Activated gamma-delta T cell treated with anti-CD3 and anti-CD28 coated beads, Interleukin-2, amount 50 U/mL, for 16 hours (primary cell): ENCODE measurements at places on chromosomes 3 and 15.
A peak's percentile ranks its signal among the peaks of the same experiment; 100 is the strongest.

DNA sequence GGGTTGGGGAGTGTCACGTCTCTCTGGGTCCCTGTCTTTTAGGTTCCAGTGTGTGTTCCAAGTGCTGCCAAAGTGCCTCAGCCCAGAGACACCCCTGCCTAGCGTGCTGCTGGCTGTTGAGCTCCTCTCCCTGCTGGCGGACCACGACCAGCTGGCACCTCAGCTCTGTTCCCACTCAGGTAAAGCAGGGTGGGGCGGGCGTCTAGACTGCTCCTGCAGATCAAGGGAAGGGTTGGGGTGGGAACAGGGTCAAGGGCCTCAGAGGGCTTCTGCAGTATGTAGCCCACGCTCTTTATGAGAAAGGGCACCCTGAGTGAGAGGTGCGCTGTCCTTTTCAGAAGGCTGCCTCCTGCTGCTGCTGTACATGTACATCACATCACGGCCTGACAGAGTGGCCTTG, 17.2 kb downstream of the ATRIP start:
- DNase-seq = no peak

DNA sequence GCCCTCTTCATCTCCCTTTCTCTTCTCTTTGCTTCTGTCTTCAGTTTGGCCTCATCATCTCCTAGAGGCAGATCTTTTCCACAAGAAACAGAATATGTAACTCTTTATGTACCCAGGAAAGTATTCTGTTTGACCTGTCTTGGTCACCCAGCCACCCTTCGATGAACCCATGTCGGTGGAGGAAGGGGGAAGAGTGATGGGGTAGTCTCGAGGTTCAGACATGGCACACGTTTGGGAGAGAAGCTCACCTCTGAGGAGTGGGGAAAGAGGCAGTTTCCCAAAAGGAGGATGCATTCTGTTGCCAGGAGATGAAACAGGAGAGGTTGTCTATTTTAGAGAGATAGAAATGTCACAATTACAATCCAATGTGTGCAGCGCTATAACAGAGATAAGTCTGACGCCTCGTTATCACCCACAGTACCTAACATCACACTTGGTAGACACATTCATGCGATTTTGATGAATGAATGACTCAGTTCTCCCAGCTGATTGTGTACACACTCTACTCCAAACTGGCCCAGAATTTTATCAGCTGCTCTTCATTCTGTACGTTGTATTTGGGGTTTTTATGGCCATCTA, 722 bp upstream of the CCDC50 start:
- DNase-seq = peak; percentile 0

- DNase-seq = no peak
Measured at GRCh38 chr3:151873398-151873797, at the start of gene SUCNR1. SUCNR1 (plus strand) TSS chr3:151873643; CDS start chr3:151879893, 6,250 bp downstream.

- no peak for DNase-seq
Measured at GRCh38 chr15:79311901-79312553, 1.1 kb downstream of the TMED3 start.

DNA sequence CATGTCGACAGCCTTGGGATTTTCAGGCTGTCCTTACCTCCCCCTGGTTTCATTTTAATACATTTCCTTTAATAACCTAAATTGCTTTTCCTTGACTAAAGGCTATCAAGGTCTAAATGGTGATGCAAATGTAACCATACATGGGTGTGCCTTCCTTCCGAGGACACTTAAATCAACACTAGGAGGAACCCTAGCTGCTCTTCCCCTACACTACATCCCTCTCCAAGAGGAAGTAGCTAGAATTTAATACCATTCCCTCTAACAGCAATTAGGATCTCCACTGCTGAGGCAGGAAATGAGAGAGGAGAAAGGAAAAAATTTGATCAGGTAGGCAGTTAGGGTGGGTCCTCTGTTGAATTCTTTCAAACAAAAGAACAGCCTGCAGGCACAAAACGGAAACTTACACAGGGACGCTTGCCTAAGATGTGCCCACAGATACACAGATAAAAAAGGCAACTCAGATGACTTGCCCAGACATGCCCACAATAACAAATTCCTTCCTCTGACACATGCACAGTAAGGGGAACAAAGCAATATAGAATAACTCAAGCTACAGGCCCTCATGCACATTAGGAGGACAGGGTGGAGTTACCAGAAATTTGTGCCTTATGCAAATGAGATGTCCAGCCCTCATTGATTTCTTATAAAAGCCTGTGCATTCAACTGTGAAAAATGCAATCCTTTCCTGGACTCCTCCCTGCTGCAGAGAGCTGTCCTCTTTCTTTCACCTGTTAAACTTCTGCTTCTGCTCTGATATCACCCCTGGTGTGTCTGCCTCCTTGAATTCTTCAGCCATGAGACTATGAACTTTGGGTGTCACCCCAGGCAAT, 1024.4 kb upstream of the CADM2 start:
- DNase-seq = no peak

GRCh38 chr3:149415484-149415883, 38.0 kb upstream of the TM4SF1 start:
- DNase-seq = no peak

DNA sequence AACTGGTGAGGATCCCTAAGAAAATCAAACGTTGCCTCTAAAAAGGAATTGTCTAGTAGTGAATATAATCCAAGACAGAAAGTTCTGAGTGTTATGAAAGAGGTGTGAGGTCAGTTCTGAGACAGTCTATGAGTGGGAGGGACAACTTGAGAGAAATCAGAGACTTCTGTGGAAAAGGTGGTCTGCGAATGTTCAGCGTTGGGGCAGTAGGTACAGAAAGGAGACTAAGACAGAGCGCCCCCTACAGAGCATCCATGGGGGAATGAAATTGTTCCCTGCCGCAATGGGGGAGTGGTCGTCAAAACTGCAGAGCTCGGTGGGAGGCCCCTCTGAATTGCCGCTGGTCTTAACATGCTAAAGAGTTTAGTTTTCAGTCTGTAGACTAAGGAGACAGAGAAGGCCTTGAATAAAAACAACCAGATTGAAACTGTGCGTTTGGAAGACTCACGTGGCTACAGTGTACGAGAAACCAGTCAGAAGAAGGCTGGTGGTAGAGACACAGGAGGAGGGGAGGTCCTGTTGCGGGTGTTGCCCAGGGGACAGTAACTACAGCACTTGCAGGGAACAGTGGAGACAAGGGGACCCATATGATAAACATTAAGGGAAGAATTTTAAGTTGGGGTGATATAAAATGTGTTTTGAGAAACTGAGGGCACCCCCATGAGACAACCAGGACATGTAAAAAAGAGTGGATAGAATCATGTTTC, 6.9 kb downstream of the TNIK start:
- no peak for DNase-seq

DNA sequence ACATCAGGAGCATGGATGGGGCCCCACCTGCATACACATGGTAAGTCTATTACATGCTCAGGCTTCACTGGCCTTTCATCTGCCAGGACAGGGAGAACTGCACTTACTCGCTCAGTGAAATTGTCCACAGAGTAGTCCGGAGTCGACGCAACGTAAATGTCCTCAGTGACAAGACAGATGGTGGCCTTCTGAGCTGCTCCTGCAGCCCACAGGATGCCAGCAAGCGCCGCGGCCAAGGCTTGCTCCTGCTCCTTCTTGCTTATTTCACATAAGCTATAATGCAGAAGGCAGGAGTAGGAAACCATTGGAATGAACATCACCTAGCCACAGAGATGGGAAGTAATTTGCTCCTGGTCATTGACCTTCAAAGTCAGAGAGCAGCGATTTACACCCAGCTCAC, 14.4 kb downstream of the MINDY4B start:
- no peak for DNase-seq

DNA sequence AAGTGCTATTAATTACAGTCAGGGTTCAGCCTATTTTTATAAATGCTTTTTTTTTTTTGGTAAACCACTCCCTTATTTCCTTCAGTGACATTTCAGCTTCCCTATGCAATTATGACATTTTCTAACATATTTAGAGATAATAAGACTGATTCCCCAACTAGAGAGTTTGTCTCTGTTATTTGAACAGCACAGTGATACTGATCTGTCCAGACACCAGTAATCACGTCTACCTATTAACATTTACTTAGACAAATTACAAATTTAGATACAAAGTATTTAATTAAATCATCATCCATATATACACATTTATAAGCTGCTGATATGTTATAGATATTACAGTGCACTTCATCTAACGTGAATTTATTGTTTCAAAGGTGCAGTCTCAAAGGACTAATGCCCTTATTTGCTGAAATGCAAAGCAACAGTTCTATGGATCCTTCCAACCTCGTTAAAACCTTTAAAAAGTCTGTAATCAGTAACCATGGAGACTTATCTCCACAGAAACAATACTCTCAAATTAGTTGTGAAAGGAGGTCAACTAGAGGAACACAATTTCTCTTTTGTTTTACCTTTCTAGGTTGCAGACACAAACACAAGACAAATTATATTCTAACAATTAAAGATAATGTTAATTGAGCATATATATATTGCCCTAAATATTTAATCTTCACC, 1531.1 kb downstream of the SI start:
- no peak for DNase-seq

DNA sequence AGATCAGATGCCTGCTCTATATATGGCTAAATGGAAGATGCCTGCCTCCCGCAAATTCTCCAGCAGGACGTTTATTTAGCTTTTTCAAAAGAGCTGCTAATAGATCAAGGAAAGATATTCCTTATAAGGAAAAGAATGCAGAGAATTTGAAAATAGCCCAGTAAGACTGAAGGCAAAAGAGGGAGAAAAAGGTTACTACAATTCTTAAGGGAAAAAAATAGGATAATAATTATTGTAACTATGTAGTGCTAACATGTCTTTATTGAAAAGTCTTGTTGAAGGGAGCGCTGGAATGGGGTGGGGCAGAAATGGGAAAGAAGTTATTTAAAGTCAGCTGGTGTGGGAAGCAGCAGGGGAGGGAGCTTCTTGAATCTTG, 2.9 kb downstream of the TPM1 start:
- no peak for DNase-seq

DNA sequence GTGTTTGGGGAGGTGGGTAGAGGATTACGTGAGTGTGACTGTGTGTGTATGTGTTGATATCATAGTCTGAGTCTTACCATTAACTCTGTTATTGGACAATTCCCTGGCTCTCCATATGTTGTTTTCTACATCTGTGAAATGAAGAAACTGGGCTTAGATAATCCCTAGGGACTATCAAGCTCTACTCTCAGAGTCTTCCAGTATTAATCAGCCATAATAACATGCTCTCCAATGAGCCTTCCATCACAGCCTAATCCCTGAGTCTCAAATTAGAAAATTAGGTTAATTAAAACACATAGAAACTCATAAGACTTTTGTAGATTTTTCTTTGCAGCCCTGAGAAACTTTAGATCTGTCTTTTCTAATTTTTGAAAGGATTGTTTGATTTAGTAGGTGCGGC, 404.2 kb upstream of the RARB start:
- DNase-seq = no peak

GRCh38 chr3:40939030-40939740, 260.1 kb upstream of the CTNNB1 start:
- no peak for DNase-seq

GRCh38 chr15:53627279-53627678, 132.2 kb downstream of the WDR72 start:
- DNase-seq = no peak

- DNase-seq = no peak
Measured at GRCh38 chr15:78855746-78856145, 16.9 kb upstream of the MORF4L1 start.

GRCh38 chr15:66923438-66923881, 141.9 kb upstream of the SMAD3 start:
- no peak for DNase-seq

GRCh38 chr15:29736012-29736743, 86.1 kb downstream of the TJP1 start:
- no peak for DNase-seq

GRCh38 chr3:28050885-28051284, 190.5 kb upstream of the CMC1 start:
- DNase-seq = peak; percentile 24

- DNase-seq = peak; percentile 41
Measured at GRCh38 chr15:74845208-74845568, 2.2 kb upstream of the ULK3 start.

DNA sequence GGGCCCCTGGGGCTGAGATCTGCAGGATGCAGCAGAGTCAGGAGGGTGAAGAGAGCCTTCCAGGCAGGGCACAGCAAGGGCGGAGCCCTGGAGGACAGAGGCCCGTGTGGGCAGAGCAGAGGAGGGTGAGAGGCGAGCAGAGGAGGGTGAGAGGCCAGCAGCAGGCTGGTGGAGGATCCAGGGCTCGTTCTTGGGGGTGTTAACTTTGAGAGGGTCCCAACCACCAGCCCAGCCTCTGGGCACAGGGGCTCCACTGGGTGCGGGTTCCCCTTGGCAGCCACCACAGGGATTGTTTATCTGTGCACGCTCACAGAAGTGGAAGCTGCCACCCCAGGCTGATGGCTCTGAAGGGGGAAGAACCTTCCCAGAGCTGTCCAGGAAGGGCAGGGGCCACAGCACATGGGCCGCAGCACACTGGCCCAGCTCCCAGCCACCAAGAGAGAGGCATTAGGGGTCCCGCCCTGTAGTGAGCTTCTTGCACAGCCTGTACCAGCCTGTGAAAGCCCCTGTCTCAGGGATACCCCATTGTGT, 9.3 kb upstream of the PLXND1 start:
- DNase-seq = no peak

DNA sequence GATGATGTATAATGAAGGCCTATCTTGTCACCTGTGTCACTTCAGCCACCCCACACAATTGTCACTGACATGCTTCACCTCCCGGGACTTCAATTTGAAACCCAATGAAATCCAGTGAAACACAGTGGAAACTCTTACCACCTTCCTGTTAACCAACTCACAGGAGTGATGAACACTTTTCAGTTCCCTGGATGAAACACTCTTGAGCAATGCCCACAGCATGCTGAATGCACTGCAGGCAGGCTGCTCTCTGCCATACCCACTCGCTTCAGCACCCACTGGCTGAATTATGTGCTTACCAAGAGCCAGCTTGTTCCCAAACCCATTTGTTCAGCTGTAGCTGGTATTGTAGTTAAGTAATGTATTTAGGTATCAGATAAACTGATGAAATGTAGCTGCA, 47.0 kb downstream of the MAP2K1 start:
- DNase-seq = no peak

DNA sequence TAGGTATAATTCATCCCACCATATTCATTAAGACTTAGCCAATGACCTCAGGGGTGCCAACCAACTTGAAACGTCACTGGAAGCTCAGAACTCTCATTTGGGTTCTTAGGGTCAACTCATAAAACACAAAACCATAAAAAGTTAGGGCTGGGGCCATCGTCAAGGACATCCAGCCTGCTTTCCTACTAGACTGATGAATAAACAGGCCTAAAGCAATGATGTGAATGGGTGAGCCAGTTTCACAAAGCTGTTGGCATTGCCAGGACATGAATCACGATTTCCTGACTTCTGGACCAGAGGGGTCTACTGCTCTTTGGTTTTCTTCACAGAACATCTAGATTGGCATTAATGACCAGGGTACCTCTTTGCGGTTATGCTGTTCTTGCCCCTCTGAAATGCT, 64.7 kb downstream of the EOMES start:
- DNase-seq = no peak

GRCh38 chr3:58743296-58743695, 76.7 kb upstream of the FAM3D start:
- no peak for DNase-seq

GRCh38 chr3:153338487-153338886, 176.5 kb downstream of the RAP2B start:
- DNase-seq = no peak

- no peak for DNase-seq
Measured at GRCh38 chr3:25532431-25533162, 104.5 kb downstream of the RARB start.
